ENCODE measurements at places on chromosomes 13 and 19.
A peak's percentile ranks its signal among the peaks of the same experiment; 100 is the strongest.

DNA sequence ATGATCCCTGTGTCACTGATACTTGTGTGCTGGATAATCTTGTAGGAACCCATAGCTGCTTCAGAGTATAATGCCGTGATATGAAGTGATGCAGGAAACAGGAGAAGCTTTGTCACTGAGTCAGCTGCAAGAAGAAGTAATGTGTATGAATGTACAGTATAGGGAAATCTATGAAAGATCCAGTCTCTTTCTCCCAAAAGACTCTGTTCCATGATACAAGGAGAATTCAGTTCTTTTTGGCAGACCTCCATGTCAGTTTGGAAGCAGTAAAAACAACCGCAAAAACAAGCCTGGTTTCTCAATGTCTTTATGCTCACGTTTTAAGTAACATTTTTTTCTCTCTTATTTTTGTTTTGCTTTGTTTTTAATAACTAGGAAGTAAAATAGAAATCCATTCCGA is 33.9 kb downstream of the PCDH17 start:
- no peak for DNase-seq

- no peak for DNase-seq
Observed at GRCh38 chr13:87661471-87661870, 9.7 kb upstream of the SLITRK5 start.

DNA sequence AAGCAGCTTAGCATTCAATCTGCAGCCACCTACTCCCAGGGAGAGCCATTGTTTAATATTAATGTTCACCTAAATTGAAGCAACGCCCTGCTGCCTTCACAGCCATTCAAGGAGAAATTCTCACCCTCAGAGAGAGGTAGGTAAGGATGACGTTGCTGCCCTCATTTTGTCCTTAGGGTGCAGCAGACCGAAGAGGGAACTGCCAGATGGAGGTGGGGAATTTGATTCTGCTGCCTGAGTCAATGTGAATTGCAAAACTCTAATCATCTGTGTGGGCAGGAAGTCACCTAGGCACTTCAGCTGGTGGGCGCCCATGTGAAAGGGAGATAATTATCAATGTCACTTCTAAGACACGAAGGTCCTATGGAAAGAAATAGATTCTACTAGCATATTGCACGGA is 503.4 kb downstream of the TBC1D4 start:
- no peak for DNase-seq

DNA sequence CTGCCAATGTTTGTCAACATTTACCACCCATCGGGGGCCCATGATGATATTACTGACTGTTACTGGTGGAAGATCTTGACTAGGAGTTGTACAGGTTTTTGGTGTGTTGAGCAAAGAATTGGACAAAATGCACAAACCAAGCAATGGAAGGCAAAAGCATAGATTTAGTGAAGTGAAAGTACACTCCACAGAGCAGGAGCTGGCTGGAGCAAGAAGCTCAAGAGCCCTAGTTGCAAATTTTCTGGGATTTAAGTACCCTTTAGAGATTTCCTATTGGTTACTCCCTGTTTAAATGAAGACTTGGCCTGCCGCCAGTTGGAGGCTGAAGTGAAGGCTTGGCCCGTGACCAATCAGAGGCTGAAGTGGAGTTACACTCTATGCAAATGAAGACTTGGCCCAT is 128.6 kb upstream of the KL start:
- no peak for DNase-seq

- DNase-seq = no peak
Observed at GRCh38 chr19:49492573-49493405, 3.4 kb upstream of the RPS11 start.

GRCh38 chr19:46717034-46717715 is at the start of gene PRKD2:
Gene PRKD2, minus strand, starts transcription at chr19:46717114. Its CDS starts 744 bp downstream, at chr19:46716370.
- DNase-seq = peak; percentile 86

GRCh38 chr13:114097212-114097892 is 35.1 kb downstream of the RASA3 start:
- DNase-seq = no peak

GRCh38 chr13:91805605-91806004 is 407.2 kb downstream of the GPC5 start:
- no peak for DNase-seq

DNA sequence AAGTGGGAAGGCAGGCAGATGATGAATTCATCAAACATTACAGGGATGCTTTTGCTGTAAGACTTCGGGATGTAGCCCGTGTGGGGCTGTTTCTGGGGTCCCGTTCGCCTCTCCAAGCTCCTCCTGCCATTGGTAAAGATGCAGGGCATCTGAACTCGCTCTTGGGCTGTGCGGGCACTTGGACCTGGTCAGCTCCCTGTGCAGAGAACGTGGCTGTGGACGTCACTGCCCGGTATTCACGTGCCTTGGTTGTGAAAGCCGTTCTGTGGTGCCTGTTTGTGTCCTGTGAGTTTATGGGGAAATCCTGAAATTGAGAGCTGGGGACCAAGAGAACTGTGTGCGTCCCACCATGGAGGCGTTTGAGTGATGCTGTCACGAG is 5.4 kb downstream of the TFDP1 start:
- DNase-seq = no peak

- DNase-seq = no peak
Observed at GRCh38 chr13:97653443-97654140, 219.6 kb downstream of the RAP2A start.

- DNase-seq = no peak
Observed at GRCh38 chr13:91313103-91313502, 34.4 kb upstream of the MIR17HG start.

DNA sequence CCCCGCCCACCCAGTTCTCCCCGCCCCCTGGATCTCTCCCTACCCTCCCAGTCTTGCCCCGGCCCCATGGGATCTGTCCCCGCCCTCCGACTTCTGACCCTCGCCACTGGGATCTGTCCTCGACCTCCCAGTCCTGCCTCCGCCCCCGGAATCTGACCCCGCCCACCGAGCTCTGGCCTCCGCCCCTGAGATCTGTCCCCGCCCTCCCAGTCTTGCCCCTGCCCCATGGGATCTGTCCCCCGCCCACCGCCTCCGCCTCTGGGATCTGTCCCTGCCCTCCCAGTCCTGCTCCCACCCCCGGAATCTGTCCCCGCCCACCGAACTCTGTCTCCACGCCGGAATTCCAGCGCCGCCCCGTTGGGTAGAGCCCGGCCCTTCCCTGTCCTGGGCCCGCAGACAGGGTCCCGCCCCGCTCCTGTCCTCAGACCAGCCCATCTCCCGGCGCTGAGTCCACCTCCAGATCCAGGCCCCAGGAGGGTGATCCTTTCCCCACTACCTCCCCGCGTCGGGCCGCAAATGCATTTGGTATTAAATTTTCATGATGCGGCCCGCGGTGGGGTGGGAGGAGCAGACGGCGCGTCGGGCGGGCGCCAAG is 1.5 kb upstream of the SLC17A7 start:
- no peak for DNase-seq

- no peak for DNase-seq
Observed at GRCh38 chr19:12155324-12155860, 1.1 kb downstream of the ZNF625 start.

GRCh38 chr19:40933025-40933424 is 51.0 kb upstream of the CYP2A7 start:
- DNase-seq = no peak

DNA sequence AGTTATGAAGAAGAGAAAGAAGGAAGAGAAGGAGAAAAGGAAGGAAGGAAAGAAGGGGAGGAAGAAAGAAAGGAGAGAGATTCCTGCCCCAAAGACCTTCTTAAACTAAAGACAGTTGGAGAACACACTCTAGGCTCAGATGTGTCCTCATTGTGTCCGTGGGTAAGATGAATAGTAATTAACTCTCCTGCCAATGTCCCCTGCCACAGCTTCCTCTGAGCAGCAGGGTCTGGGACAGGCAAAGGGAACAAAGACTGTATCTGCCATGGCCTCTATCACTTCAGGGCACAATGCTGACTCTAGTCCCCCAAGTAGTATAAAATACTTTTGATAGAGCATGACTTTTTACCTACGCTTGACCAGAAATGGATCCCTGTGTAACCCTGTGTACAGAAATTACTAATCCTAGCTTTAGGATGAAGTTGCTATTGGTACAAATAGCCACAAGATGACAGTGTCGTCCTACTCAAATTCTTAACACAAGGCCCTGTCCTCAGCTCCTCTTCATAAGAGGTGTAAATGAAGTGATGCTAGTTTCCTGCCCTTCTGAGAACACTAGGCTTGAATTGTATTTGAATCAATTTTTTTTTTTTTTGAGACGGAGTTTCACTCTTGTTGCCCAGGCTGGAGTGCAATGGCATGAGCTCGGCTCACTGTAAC is 186.2 kb upstream of the GPR12 start:
- DNase-seq = no peak

DNA sequence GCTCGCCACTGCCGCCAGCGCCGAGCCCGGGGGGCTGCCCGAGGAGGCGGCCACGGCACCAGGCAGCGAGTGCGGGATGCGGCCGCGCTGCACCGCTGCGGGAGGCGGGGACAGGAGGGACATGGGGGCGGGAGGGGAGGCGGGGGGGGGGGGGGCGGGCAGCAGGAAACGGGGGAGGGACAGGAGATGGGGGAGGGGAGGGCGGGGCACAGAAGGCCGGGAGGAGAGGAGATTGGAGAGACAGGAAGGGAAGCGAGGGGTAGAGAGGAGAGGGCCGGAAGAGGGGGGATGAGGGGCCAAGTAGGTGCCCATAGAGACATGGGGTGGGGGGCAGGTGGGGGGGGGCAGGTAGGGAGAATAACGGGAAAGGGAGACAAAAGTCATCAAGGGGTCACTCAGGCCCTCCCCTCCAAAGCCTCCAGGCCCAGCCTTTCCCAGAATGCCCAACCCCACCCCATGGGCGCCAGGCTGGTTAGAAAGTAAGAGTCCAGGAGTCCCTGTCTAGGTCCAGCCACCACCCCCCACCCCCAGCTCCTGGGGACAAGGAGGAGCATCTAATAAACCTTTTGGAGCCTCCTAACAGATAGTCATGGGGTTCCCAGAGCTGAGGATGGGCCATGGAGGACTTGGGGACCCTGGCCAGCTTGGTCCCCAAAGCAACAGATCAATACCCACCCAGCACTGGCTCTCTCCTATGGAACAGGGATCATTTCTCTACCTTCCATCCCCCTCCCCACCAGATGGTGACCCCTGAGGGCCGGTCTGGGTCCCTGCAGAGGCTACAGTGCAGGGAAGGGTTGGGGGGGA is 9.5 kb downstream of the NR2F6 start:
- DNase-seq = no peak

DNA sequence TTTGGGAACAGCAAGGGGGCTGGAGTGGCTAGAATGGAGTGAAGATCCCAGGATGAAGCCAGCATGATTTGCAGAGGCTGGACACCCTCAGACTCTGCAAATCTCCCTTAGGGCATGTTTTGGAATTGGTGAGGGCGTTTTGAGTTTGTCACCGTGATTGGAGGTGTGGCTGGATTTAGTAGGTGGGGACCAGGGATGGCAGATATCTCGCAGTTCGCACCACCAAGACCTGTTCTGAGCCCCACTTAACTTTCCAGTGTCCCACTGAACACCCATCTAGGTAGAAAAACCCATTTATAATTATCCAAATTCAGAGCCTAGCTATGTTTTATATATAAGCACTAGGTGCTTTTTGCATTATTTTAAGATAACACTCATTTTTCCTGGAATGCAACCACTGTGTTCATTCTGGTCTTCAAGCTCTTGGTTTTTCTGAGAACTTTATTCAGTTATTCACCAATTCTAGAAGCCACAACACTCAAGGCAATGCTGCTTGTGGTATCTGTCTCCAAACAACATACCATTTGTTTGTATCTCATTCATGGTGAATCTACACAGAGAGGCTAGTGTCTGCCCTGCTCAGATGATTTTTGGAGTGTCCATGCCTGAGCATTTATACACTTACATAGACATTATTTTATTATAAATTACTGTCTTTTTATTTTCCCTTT is 3.0 kb upstream of the NANOS2 start:
- DNase-seq = no peak

GRCh38 chr13:107956889-107957288 is 258.4 kb downstream of the LIG4 start:
- DNase-seq = no peak

- no peak for DNase-seq
Observed at GRCh38 chr13:99264051-99264450, 5.9 kb upstream of the GPR18 start.

- no peak for DNase-seq
Observed at GRCh38 chr13:66933994-66934393, 296.1 kb downstream of the PCDH9 start.

- no peak for DNase-seq
Observed at GRCh38 chr13:53142306-53142705, 113.7 kb downstream of the OLFM4 start.

GRCh38 chr13:114024603-114025404 is 50.9 kb upstream of the C13orf46 start:
- DNase-seq = no peak

- no peak for DNase-seq
Observed at GRCh38 chr19:34327851-34328250, 37.1 kb upstream of the GPI start.

DNA sequence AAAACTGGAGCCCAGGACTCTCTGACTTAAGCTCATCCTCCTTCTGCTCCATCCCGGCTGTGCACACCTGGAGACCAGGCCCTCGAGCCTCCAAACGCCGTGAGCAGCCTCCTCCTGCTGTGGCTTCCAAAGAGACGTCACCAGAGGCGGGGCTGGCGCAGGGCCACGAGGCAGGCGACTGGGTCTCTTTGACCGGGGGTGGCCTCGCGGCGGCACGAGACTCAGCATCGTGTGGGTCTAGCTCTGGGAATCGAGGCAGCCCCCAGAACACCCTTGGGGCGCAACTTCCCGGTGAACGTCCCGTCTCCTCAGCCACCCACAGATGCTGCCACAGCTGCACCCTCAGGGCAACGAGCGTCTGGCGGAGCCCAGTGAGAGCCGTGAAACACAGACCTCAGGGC is 22.8 kb downstream of the RASA3 start:
- DNase-seq = no peak

DNA sequence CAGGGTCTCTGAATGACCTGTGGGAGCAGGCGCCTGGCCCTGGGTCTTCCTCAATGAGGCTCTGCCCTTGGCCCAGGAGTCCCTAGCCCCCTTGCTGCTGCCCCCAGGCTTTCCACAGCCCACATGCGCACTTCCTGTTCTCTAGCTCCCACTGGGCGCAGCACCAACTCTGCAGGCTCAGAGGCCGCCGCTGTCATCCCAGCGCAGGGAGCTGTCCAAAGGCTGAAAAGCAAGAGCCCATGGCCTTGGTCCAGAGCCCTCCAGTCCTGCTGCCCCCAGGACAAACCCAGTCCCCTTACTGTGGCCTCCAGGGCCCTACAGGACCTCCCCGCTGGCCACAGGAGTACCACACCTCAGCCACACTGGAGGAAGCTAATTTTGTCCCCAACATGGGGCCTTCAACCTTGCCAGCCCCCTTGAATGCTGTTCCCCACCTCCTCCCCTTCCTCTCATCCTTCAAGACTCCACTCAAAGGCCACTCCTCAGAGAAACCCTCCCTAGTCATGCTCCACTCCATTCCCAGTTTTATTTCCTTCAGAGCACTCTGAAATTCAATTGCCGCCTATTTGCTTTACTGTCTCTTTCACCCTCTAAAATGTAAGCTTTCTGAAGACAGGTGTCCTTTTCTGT is 8.0 kb upstream of the POU2F2 start:
- DNase-seq = no peak

- DNase-seq = no peak
Observed at GRCh38 chr19:54254195-54254906, 2.7 kb downstream of the LILRB5 start.
